Stimulated activated CD4-positive, alpha-beta T cell treated with anti-CD3 and anti-CD28 coated beads, TNF-alpha, amount 100 ng/mL, for 48 hours (primary cell): ENCODE measurements at places on chromosomes 13 and 19.

GRCh38 chr13:22461854-22462490, 718.8 kb upstream of the SGCG start:
- DNase-seq, result no peak

DNA sequence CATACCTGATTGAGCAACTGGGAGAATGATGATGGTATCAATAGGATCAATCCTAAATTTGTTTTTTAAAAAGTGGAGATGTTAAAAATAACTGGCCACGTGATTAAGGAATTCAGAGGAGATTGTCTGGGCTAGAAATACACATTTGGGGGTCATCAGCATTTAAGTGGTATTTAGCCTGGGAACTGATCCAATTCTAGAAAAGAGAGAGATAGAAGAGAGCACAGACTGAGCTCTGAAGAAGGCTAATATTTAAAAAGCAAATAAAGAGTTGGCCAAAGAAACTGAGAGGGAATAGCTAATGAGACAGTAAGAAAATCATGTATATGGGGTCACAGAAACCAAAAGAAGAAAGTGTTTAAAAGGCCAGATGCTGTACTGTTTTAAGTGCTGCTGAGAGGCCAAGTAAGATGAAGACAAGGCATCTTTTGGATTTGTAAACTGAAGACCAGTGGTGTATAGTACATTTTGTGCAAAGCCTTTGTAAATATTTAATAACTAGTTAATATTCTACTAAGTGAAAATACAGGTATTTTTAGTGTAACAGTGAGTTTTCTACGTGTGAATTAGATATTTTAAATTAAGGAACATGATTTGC, 40.2 kb downstream of the UBL3 start:
- no peak for DNase-seq

GRCh38 chr19:16076154-16076957, at the start of gene TPM4:
TPM4 (plus strand) TSS chr19:16076495; CDS start chr19:16076566, 71 bp downstream.
- DNase-seq, result peak; percentile 77

DNA sequence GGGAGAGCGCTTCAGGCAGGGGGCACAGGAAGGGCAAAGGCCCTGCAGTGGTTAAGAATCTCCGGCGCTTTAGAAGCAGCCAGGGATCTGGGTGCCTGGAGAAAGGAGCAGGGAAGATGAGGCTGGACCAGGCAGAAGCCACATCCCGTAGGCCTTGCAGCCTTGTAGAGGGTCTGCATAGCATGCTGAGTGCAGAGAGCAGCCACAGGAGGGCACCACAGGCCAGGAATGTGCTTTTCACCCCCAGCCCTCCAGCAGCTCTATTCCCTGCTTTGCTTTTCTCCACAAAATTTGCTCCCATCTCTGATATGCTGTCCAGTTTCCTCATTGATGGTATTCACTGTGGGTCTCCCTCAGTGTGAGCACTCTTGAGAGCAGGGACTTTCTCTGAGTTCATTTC, 5.7 kb downstream of the WDR62 start:
- DNase-seq, result no peak

- DNase-seq, result no peak
Observed at GRCh38 chr19:15028490-15028889, 20.8 kb upstream of the CASP14 start.

DNA sequence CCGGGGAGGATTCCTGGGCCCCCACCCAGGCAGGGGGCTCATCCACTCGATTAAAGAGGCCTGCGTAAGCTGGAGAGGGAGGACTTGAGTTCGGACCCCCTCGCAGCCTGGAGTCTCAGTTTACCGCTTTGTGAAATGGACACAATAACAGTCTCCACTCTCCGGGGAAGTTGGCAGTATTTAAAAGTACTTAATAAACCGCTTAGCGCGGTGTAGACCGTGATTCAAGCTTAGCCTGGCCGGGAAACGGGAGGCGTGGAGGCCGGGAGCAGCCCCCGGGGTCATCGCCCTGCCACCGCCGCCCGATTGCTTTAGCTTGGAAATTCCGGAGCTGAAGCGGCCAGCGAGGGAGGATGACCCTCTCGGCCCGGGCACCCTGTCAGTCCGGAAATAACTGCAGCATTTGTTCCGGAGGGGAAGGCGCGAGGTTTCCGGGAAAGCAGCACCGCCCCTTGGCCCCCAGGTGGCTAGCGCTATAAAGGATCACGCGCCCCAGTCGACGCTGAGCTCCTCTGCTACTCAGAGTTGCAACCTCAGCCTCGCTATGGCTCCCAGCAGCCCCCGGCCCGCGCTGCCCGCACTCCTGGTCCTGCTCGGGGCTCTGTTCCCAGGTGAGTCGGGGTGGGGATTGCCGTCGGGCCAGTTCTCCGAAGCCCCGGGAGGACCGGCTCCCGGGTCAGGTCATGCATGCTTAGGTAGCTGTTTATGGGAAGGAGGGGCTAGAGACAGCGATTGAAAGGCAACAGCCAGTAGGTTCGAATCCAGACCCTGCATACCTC, at the start of gene ICAM1:
TSS of gene ICAM1 (plus strand) at position 505 of the 779 bp plus-strand sequence. CDS start at position 545, 40 bp downstream.
- DNase-seq, result peak; percentile 61

GRCh38 chr13:63737418-63737817, 2321.8 kb upstream of the PCDH20 start:
- DNase-seq, result no peak

GRCh38 chr13:66565279-66565678, 664.9 kb downstream of the PCDH9 start:
- no peak for DNase-seq

DNA sequence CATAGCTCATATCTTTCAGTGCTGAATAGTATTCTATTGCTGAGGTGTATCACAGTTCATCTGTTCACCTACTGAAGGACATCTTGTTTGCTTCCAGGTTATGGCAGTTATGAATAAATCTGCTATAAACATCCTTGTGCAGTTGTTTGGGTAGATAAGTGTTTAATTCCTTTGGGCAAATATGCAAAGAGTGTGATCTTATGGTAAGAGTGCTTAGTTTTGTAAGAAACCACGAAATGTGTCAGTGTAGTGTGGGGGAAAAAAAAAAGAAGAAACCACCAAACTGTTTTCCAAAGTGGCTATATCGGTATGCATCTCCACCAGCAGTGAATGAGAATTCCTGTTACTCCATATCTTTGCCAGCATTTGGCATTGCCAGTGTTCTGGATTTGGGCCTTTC, 93.3 kb downstream of the PIBF1 start:
- DNase-seq, result no peak

DNA sequence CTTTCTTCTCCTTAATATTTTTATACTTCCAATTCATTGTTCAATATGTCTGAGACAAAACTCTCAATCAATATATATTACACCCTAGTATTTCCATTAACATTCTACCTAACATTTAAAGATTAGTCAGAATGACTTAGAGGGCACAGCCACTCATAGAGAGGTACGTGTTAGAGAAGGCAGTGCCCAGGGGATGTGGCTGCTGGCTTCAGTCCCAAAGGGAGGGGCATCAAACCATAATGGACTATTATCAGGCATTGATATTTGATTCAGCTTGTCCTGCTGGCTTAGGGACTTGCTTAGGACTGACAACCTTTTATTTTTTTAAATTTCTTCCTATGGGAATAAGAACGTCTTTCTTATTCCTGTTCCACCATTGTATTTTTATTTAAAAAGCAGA, 1392.0 kb upstream of the ATXN8OS start:
- no peak for DNase-seq

DNA sequence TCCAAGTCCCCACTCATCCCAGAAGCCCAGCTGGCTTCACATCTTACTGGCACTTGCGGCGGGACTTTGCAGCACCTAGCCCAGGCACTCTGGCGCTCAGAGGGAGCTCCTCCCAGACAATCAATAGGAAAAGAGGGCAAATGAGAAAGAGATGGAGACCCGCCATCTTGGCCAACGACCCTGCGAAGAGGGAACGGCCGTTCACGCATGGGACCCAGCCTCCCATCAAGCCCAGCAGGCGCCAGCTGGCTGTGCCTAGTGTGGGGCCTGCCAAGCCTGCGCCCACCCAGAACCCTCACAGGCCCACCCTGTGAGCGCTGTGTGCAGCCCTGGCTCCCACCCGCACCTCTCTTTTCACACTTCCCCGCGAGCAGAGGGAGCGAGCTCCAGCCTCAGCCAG, 317.8 kb upstream of the SPRY2 start:
- no peak for DNase-seq

DNA sequence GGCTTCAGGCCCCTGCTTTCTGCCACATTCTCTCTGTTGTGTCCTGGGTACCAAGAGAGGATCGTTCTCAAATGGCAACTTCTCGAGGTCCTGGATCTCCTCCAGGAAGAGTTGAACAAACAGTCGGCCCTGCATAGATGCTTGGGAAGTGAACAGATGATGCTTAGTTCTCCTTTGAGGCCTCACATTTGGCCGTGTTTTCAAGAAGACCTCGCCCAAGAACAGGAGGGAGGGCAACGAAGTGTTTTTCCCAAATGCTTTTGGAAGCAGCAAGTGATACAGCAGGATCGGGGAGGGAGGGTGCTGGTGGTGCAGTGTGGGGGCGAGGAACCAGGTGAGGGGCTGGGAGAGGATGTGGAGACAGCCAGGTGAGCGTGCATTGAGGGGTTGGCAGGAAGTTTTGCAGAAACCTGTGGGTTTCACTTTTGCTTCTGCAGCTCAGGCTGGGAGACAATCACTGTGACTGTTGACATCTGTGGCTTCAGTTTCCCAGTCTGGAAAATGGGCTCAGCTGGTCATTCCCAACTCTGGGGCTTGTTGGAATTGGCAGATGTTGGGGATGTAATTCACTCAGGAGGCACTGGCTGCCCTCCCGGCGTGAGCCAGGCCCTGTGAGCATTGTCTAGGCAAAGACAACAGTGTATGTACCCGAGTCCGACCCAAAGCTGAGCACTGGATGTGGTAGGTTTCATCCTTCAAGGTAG, 21.6 kb downstream of the MAST3 start:
- DNase-seq, result no peak

GRCh38 chr13:30294004-30294403, 13.3 kb downstream of the KATNAL1 start:
- no peak for DNase-seq

- DNase-seq, result no peak
Observed at GRCh38 chr13:38566519-38566918, 120.4 kb upstream of the FREM2 start.

DNA sequence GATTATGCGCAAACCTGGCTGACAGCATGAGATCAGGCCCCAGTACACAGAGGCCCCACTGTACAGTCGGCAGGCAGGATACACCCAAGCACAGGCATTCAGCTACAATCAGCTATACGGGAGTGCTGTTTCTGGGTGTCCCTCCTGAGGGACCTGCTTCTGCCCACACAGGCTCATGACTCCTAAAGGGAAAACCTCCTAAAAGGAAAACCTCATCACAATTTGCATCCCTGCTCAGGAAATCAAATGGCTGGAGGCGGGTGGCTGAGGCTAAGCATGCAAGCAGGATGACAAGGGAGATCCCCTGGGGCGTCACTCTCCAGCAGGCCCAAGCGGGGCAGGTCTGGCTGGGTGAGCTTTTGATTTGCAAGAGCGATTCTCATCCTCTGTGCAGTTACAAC, 99.8 kb downstream of the CRYL1 start:
- no peak for DNase-seq

- no peak for DNase-seq
Observed at GRCh38 chr13:107553838-107554237, 661.5 kb downstream of the LIG4 start.

DNA sequence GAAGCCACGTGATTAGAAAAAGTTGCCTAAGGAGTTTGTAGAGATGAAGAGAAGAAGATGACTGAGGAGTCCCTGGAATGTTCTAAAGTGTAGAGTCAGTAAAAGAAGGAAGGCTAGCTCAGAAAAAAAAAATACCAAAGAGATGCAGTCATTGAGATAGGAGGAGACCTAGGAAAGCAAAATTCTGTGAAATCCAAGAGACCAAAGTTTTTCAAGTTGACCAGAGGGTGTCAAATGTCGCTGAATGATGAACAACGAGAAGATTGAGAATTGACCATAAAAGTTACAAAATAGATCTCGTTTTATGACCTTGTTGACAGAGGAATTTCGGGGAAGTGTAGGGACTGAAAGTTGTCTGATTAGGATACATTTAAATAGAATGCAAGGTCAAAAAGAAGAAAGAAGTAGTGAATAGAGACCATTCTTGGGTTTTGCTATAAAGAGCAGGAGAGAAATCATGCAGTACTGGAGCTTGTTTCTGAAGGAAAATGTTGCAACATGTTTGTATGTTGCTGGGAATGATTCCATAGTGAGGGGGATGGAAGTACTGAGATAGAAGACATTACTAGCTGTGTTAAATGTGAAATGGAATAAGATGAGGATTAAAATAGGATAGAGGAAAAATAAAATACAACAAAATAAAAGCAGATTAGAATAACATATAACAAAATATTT, 30.2 kb upstream of the HTR2A start:
- DNase-seq, result no peak

DNA sequence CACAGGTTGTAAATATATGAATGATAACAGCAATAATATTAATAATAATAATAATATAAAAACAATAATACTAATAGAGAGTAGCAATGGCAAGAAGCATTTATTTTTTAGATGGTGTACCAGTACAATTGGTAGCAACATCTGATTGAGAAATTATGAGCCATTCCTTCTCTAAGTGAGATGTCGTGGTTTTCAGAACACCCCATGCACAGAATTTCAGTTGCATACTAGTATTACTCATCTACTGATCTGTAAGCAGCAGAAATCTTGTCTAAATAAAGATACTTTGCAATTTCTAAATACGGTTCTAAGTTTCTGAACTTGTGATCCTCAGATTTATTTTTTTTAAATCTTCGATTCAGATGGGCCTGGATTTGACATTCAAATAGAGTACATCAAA, 788.0 kb upstream of the ATXN8OS start:
- no peak for DNase-seq

DNA sequence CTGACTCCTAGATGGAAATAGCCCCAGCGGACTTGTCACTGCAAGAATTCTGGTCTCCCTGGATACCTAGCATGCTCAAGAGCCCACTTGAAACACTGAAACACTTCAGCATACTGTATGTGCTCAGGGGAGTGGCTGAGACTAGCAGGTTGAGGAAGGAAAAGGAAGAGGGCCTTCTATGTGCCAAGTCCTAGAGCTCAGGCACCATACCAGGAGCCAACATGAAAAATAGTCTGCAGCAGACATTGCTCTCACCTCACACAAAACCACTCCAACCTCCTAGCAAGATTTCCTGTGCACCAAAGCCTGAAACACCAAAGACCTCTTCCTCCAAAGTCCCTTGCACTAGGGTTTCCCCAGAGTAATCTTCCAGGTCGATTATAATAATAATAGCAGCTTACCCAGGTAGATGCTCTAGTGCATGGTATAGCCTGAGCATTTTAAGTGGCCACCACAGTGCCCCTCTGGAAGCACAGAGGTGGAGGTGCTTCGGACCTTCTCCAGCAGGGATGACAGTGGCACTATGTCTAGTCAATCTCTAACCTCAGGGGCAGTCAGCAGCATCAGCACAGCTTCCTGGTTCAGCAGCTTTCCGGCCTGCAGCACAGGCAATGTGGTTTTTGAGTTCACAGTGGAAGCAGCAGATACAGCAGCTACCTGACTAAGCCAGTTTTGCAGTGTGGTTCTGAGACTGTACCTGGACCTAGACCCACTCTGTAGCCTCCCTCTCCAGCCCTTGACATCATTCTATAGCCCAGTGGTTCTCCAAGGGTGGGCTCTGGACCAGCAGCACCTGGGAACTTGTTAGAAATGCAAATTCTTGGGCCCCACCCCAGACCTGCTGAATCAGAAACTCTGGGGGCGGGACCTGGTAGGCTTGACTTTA, 45.6 kb upstream of the UBE2L5 start:
- DNase-seq, result no peak
